Activated CD8-positive, alpha-beta T cell treated with anti-CD3 and anti-CD28 coated beads for 36 hours (primary cell): ENCODE measurements at places on chromosomes 13 and 19.

GRCh38 chr13:59345311-59345710 lies 818.4 kb downstream of the DIAPH3 start:
- H3K36me3 ChIP-seq, result no peaks in the 10 kb centered on the region
- no peak overlapping the region for H3K4me3 ChIP-seq
- H3K27me3 ChIP-seq, result peaks cover 2% of the 10 kb centered on the region
- H3K27ac ChIP-seq, result no peak overlapping the region

DNA sequence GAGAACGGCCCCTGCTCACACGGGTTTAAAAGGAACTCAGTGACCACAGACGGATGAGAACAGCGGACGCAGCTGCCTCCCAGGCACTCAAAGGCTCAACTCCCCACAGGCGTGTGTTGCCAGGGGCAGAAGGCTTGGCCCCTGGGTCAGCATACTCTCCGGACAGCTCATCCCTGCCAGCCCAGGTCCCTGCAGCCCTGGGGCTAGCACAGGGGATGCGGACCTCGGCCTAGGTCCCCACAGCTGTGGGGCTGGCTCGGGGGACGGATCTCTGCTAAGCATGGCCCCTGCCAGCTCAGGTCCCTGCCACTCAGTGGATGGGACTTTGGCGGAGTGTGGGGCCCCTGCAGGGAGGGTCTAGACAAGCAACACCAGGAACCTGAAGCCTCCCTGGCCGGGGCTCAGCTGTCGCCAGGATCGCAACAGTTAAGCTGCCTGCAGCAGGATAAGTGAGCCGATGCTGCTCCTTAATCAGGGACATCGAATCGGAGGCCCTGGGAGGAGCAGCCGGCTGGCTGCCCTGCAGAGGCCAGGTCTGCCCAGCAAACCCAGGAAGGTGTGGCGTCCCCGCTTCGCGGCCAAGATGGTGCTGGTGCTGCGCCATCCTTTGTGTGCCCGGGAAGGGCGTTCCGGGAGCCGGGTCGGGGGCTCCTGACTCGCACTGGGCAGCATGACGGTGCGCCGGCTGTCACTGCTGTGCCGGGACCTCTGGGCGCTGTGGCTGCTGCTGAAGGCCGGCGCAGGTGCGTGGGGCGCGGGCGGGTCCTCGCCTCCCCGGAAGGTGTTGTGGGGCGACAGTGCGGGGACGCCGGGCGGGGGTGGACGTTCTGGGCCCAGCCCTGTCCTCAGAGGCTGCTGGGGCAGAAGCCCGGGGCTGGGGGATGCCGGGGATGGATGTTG lies 32.5 kb downstream of the MCF2L start:
- H3K4me3 ChIP-seq, result no peak overlapping the region
- H3K27me3 ChIP-seq, result peaks cover 2% of the 10 kb centered on the region
- no peak overlapping the region for H3K27ac ChIP-seq
- peaks cover 16% of the 10 kb centered on the region for H3K4me1 ChIP-seq

DNA sequence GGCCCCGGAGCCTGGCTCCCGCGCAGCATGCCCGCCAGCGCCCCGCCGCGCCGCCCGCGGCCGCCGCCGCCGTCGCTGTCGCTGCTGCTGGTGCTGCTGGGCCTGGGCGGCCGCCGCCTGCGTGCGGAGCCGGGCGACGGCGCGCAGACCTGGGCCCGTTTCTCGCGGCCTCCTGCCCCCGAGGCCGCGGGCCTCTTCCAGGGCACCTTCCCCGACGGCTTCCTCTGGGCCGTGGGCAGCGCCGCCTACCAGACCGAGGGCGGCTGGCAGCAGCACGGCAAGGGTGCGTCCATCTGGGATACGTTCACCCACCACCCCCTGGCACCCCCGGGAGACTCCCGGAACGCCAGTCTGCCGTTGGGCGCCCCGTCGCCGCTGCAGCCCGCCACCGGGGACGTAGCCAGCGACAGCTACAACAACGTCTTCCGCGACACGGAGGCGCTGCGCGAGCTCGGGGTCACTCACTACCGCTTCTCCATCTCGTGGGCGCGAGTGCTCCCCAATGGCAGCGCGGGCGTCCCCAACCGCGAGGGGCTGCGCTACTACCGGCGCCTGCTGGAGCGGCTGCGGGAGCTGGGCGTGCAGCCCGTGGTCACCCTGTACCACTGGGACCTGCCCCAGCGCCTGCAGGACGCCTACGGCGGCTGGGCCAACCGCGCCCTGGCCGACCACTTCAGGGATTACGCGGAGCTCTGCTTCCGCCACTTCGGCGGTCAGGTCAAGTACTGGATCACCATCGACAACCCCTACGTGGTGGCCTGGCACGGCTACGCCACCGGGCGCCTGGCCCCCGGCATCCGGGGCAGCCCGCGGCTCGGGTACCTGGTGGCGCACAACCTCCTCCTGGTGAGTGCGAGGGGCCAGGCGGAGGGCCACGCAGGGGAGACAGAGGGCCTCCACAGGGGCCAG lies at the start of gene KL:
Gene KL, plus strand, starts transcription at position 10 of the 909 bp plus-strand sequence. Its CDS starts 18 bp downstream, at position 28.
- H3K27me3 ChIP-seq, result peaks cover 61% of the 10 kb centered on the region
- peak; percentile 24 for DNase-seq
- no peaks in the 10 kb centered on the region for H3K36me3 ChIP-seq
- peaks cover 12% of the 10 kb centered on the region for H3K4me1 ChIP-seq
- peak within 1 kb of the TSS; percentile 4 for H3K27ac ChIP-seq

GRCh38 chr19:54938906-54939305 lies 8.4 kb downstream of the NLRP7 start:
- no peak overlapping the region for H3K27ac ChIP-seq
- H3K27me3 ChIP-seq, result peaks cover 1% of the 10 kb centered on the region
- no peaks in the 10 kb centered on the region for H3K36me3 ChIP-seq
- DNase-seq, result no peak
- no peak overlapping the region for H3K4me3 ChIP-seq

DNA sequence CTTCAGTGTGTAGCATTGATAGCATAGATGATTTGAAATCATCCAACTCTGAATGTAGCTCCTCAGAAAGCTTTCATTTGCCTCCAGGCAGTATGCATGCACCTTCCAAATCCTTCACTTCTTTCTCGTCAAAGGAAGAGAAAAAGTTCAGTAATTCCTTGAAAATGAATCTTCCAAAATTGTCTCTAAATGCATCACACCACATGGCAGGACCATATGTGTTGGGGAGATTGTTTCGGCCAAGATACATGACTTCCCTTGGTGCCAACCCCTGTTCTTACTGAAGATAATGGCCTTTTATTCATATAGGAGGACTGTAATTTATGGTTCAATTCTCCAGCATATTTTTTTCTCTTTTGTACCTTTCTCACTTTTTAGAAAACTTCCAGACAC lies 315.6 kb upstream of the SPRY2 start:
- H3K4me1 ChIP-seq, result no peaks in the 10 kb centered on the region
- H3K27ac ChIP-seq, result no peak overlapping the region
- no peak overlapping the region for H3K4me3 ChIP-seq
- no peak for DNase-seq
- H3K27me3 ChIP-seq, result peaks cover 4% of the 10 kb centered on the region
- H3K36me3 ChIP-seq, result no peaks in the 10 kb centered on the region

- H3K4me3 ChIP-seq, result no peak overlapping the region
- no peaks in the 10 kb centered on the region for H3K4me1 ChIP-seq
- peak; percentile 85 for DNase-seq
- no peaks in the 10 kb centered on the region for H3K27me3 ChIP-seq
Observed at GRCh38 chr19:52248241-52248640, 21.1 kb upstream of the ZNF766 start.

- no peak overlapping the region for H3K27ac ChIP-seq
- H3K36me3 ChIP-seq, result no peaks in the 10 kb centered on the region
- H3K27me3 ChIP-seq, result no peaks in the 10 kb centered on the region
- H3K4me3 ChIP-seq, result no peak overlapping the region
Observed at GRCh38 chr13:86402500-86402899, 603.3 kb upstream of the SLITRK6 start.

DNA sequence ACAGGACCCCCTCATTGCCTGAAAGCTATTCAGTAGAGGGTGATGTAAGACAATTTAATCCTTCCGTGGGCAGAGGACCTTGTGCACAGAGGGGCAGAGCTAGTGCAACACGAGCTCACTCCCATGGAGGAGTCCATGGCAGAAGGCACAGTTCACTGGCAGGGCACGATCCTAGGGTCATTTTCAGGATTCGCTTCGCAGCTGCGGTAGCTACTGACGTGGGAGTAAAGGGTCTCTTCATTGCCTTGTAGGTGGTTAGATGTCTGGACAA lies 207.8 kb downstream of the FOXO1 start:
- no peak overlapping the region for H3K27ac ChIP-seq
- H3K4me1 ChIP-seq, result peaks cover 4% of the 10 kb centered on the region
- no peak overlapping the region for H3K4me3 ChIP-seq
- DNase-seq, result no peak
- no peaks in the 10 kb centered on the region for H3K36me3 ChIP-seq

- DNase-seq, result no peak
- peak overlapping the region; percentile 93 for H3K27ac ChIP-seq
- H3K27me3 ChIP-seq, result no peaks in the 10 kb centered on the region
- H3K4me1 ChIP-seq, result peaks cover 62% of the 10 kb centered on the region
- peak overlapping the region; percentile 85 for H3K4me3 ChIP-seq
Observed at GRCh38 chr19:18293642-18294466, 12.4 kb upstream of the JUND start.

- no peak overlapping the region for H3K4me3 ChIP-seq
- no peaks in the 10 kb centered on the region for H3K27me3 ChIP-seq
- H3K36me3 ChIP-seq, result peaks cover 8% of the 10 kb centered on the region
- no peaks in the 10 kb centered on the region for H3K4me1 ChIP-seq
- H3K27ac ChIP-seq, result no peak overlapping the region
Observed at GRCh38 chr13:33859691-33860303, 41.8 kb downstream of the RFC3 start.

DNA sequence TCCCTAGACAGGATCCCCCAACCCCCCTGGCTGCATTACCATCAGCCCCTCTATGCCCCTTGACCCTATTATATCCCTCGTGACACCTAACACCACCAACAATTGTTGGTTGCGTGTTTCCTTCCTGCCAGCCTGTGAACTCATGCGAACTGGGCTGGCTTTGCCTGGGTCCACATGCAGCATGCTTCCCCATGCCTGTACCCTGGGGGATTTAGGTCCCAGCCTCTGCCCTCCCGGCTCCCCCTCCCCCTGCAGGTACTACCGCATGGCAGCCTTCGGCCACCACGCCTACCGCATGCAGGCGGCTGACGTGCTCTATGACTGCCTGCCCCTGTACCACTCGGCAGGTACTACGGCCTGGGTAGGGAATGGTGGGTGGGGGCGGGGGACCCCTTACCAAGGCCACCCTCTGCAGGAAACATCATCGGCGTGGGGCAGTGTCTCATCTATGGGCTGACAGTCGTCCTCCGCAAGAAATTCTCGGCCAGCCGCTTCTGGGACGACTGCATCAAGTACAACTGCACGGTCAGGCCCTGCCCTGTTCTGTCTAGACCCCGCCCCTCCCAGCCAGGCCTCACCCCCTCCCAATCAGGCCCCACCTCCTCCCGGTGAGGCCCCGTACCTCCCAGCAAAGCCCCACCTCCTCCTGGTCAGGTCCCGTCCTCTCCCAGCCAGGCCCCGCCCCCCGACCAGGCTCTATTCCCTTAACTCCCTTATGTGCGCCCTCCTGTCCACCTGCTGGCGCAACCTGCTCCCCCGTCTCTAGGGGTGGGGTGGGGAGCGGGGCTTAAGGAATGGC lies 18.5 kb downstream of the SLC27A1 start:
- peak overlapping the region; percentile 73 for H3K4me3 ChIP-seq
- no peaks in the 10 kb centered on the region for H3K27me3 ChIP-seq
- peak; percentile 92 for DNase-seq
- peak overlapping the region; percentile 86 for H3K27ac ChIP-seq

- no peak for DNase-seq
- H3K4me3 ChIP-seq, result no peak overlapping the region
- no peaks in the 10 kb centered on the region for H3K27me3 ChIP-seq
- H3K36me3 ChIP-seq, result no peaks in the 10 kb centered on the region
- no peaks in the 10 kb centered on the region for H3K4me1 ChIP-seq
- H3K27ac ChIP-seq, result no peak overlapping the region
Observed at GRCh38 chr13:47120282-47120681, 223.4 kb upstream of the HTR2A start.

DNA sequence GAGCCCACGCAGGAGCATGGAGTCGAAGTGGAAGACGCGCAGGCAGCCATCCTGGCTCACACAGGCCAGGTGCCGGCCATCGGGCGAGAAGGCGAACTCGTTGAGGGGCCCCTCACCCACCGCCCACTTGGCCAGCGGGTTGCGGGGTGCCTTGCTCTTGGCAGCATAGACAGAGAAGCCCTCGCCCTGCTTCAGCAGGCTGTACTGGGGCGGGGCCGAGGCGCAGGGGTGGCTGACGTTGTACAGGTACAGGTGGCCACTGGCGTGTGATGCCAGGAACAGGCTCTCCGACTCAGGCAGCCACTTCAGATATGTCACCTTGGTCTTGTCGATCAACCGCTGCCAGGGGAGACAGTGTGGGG lies 4.2 kb upstream of the DMPK start:
- H3K27me3 ChIP-seq, result peaks cover 11% of the 10 kb centered on the region
- H3K4me3 ChIP-seq, result no peak overlapping the region
- H3K27ac ChIP-seq, result no peak overlapping the region
- H3K36me3 ChIP-seq, result peaks cover 43% of the 10 kb centered on the region

DNA sequence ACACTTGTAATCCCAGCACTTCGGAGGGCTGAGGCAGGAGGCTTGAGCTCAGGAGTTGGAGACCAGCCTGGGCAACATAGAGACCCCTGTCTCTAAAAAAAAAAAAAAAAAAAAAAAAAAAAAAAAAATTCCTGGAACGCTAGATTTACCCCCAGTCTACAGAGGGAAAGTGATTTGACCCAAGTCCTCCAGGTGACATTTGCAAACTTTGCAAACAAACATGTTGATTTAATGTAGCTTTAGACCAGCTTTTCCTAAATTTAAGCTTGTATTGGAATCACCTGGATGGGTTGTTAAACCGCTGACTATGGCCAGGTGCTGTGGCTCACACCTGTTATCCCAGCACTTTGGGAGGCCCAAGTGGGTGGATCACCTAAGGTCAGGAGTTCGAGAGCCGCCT lies 8.4 kb downstream of the CPT1C start:
- DNase-seq, result no peak
- no peaks in the 10 kb centered on the region for H3K27me3 ChIP-seq
- no peaks in the 10 kb centered on the region for H3K36me3 ChIP-seq
- no peak overlapping the region for H3K4me3 ChIP-seq
- no peaks in the 10 kb centered on the region for H3K4me1 ChIP-seq

GRCh38 chr13:50598338-50598737 lies 245.2 kb downstream of the DLEU7 start:
- no peak overlapping the region for H3K4me3 ChIP-seq
- no peak overlapping the region for H3K27ac ChIP-seq
- peaks cover 31% of the 10 kb centered on the region for H3K4me1 ChIP-seq

DNA sequence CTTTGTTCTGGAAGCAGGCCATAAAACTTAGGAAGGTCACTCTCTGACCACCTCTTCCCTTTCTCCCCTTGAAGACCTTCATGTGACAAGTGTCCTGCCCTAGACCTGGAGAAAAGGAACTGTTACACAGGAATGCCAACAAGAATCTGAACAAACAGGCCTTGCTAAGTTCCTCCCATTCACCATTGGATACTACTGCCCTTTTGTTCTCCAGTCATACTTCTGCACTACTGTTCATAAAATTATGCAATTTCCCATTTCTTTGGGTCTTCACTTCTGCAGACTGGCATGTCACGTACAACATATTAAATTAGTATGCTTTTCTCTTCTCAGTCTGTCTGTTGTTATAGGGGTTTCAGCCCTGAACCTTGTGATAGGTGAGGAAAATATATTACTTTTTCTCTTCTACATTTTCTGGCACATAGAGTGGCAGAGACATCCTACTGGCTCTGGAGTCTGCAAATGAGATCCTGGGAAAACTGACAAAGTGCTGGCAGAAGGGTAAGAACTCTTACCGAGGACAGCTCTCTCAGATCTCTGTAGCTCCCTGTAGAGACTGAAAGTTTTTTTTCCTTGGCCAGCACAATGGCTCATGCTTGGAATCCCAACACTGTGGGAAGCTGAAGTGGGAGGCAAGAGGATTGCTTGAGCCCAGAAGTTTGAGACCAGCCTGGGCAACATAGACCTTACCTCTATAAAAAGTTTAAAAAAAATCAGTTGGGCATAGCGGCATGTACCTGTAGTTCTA lies 87.6 kb upstream of the SPRY2 start:
- H3K27ac ChIP-seq, result no peak overlapping the region
- no peaks in the 10 kb centered on the region for H3K4me1 ChIP-seq
- H3K4me3 ChIP-seq, result no peak overlapping the region
- no peaks in the 10 kb centered on the region for H3K36me3 ChIP-seq
- no peak for DNase-seq
- peaks cover under 1% of the 10 kb centered on the region for H3K27me3 ChIP-seq
